ENCODE measurements at places on chromosomes 7 and 10. TPM values are rescaled to one million over a fixed set of nuclear protein-coding genes. Genes with fewer than 3 reads are reported as not detected.

The SPDYE6 gene
- not detected for total RNA-seq

The CAMK2B gene
- total RNA-seq = 147 TPM

The MSS51 gene
- 5.0 TPM for total RNA-seq

The PLXDC2 gene
- 16.5 TPM for total RNA-seq

The AKR1C3 gene
- total RNA-seq = 12.7 TPM

The ANKRD30A gene
- not detected for total RNA-seq

The CASTOR2 gene
- 46.2 TPM for total RNA-seq

The AKR1D1 gene
- not detected for total RNA-seq

The OR2A5 gene
- not detected for total RNA-seq

The TRIM73 gene
- 1.1 TPM for total RNA-seq

The USP6NL gene
- 7.7 TPM for total RNA-seq

The ZWINT gene
- 2.9 TPM for total RNA-seq

The NEUROG3 gene
- total RNA-seq = not detected

The DBF4 gene
- 1.8 TPM for total RNA-seq

The CDC14C gene
- not detected for total RNA-seq

The RAB19 gene
- total RNA-seq = not detected

The ATOH7 gene
- total RNA-seq = not detected

The EBF3 gene
- 5.6 TPM for total RNA-seq

The BAMBI gene
- total RNA-seq = 25.0 TPM

The ASZ1 gene
- total RNA-seq = not detected

The CARD11 gene
- total RNA-seq = 1.7 TPM

The NAPEPLD gene
- 7.9 TPM for total RNA-seq

The PHKG1 gene
- 30.1 TPM for total RNA-seq

The ABCB4 gene
- total RNA-seq = 6.9 TPM

The NAT16 gene
- total RNA-seq = not detected

The SVOPL gene
- total RNA-seq = not detected

The TAF3 gene
- 11.3 TPM for total RNA-seq

The BLOC1S2 gene
- total RNA-seq = 18.6 TPM

The HIP1 gene
- total RNA-seq = 19.4 TPM

The PDE6C gene
- total RNA-seq = not detected

The TMEM229A gene
- total RNA-seq = not detected

The GPR15LG gene
- total RNA-seq = not detected

The ST8SIA6 gene
- total RNA-seq = 5.3 TPM

The ZNF365 gene
- 0.48 TPM for total RNA-seq

The FGFR2 gene
- total RNA-seq = 0.68 TPM

The RGS10 gene
- total RNA-seq = 4.6 TPM

The ACSL5 gene
- total RNA-seq = 4.9 TPM

The PNLIP gene
- 2.1 TPM for total RNA-seq

The SFTPA1 gene
- not detected for total RNA-seq

The NODAL gene
- not detected for total RNA-seq

The PNPLA8 gene
- total RNA-seq = 34.3 TPM

The CCNJ gene
- 3.0 TPM for total RNA-seq

The CPVL gene
- total RNA-seq = 103 TPM

The PCGF5 gene
- 74.8 TPM for total RNA-seq

The TMEM130 gene
- not detected for total RNA-seq

The STEAP2 gene
- 8.6 TPM for total RNA-seq

The LIPK gene
- total RNA-seq = not detected

The HOXA6 gene
- not detected for total RNA-seq

The CASD1 gene
- total RNA-seq = 22.5 TPM

The LRIT2 gene
- total RNA-seq = not detected

The STARD3NL gene
- 23.1 TPM for total RNA-seq

The PLCE1 gene
- 14.5 TPM for total RNA-seq

Data from heart right ventricle (tissue), 16 donors.